ENCODE measurements at places on chromosomes 1 and 21.

DNA sequence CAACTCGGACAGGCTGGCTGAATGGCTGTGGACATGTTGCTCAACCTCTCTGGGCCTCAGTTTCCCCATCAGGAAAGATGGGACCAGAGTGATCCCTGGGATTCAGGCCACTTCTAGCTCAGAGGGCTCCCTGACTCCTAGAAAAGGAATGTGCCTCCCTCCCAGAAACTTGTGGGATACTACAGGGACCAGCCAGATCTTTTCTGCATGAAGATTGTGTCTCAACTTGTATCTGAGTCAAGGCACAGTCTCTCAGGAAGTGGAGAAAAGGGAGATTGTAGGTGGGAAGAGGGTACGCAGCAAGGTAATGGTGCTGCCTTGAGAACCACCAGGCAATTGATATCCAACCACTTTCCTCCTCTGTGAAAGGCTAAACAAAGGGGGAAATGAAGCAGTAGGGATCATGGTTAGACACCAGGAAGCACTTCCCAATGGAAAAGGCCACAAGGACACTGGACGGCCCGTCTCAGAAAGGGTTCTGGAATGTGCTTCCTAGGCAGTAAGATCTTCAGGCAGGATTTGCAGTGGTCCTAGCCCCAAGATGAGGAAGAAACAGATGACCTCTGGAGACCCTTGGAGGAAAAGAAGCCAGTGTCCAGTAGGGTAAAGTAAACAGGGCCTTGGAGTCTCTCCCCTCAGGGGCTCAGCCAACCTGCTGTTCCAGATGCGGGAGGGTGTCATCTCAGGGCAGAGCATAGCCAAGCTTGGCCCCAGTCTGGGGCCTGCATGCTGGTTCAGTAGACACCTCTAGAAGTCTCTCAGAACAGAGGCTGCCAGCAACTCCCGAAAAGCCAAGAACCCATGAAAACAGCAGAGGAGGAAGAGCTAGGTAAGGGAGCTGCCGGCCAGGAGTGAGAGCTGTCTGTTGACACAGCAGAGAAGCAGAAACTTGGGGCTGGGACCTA is 16.8 kb downstream of the IFFO2 start:
- DNase-seq = no peak

- no peak for DNase-seq
Observed at GRCh38 chr1:39808784-39809517, 20.3 kb upstream of the BMP8B start.

- no peak for DNase-seq
Observed at GRCh38 chr1:225514671-225515081, 86.8 kb upstream of the LBR start.

DNA sequence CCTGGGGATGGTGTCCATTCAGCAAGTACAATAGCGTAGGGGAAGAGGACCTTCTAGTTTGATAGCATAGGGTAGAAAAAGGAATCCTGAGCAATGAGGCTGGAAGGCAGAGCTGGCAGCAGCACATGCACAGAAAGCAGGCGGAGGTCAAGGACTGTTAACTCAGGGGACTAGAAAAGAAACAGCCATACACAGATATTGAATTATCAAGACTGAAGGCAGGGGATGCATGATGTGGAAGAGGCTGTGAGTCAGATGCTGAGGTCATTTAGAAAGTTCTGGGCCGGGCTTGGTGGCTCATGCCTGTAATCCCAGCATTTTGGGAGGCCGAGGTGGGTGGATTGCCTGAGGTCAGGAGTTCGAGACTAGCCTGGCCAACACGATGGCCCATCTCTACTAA is 65.6 kb downstream of the OPTC start:
- no peak for DNase-seq

DNA sequence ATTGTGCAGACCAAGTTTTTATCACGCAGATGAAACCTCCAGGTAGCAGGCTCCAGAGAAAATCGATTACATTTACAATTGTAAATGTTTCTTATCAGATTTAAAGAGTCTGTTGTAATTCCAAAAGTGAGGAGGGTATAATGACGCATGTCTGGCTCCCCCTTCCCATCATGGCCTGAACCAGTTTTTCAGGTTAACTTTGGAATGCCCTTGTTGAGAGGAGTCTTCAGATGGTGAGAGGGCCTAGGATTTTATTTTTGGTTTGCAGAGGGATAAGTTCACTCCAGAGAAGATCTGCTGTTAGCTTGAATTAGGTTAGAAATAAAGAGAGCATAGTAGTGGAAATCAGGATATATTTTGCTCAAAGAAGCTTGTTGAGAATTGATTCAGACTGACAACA is 1028.3 kb upstream of the B3GALT2 start:
- DNase-seq = no peak

- DNase-seq = no peak
Observed at GRCh38 chr1:206029484-206029883, 5.8 kb upstream of the CTSE start.

- peak; percentile 53 for DNase-seq
Observed at GRCh38 chr21:39660191-39660980, 47.6 kb downstream of the B3GALT5 start.

GRCh38 chr1:2224170-2224584 is 3.9 kb upstream of the SKI start:
- no peak for DNase-seq

DNA sequence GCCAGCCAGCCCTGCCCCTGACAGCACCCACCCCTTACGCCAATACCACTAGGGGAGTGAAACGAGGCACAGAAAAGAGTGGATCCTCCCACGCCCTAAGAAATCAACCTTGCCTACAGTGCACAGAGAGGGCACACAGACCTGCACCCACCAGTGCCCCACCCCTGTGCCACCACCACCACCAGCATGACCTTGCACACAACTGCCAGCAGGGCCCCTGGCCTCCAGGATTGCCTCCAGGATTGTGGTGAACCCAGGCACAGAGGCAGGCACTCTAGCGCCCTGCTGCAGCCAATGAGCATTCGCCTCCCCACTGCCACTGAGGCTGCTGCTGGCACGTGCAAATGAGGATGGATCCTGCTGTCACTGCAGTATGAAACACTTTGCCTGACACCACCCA is 23.5 kb upstream of the SGIP1 start:
- DNase-seq = no peak

GRCh38 chr1:182624577-182624976 is 20.4 kb upstream of the RGS16 start:
- no peak for DNase-seq

GRCh38 chr1:156095906-156096508 is 13.7 kb upstream of the MEX3A start:
- no peak for DNase-seq

DNA sequence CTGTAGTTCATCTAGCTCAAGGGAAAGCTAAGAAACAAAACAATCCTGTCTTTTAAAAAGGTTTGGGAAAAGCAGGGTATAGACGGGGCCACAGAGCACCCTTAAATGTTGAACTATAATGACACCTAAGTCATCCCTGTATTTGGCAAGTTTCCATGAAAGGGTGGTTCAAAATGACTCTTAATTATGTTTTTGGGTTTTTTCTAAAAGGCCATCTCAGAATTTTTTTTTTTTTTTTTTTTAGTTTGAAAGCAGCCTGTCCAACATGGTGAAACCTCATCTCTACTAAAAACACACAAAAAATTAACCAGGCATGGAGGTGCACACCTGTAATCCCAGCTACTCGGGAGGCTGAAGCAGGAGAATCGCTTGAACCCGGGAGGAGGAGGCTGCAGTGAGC is 22.2 kb downstream of the TOMM20 start:
- DNase-seq = no peak

DNA sequence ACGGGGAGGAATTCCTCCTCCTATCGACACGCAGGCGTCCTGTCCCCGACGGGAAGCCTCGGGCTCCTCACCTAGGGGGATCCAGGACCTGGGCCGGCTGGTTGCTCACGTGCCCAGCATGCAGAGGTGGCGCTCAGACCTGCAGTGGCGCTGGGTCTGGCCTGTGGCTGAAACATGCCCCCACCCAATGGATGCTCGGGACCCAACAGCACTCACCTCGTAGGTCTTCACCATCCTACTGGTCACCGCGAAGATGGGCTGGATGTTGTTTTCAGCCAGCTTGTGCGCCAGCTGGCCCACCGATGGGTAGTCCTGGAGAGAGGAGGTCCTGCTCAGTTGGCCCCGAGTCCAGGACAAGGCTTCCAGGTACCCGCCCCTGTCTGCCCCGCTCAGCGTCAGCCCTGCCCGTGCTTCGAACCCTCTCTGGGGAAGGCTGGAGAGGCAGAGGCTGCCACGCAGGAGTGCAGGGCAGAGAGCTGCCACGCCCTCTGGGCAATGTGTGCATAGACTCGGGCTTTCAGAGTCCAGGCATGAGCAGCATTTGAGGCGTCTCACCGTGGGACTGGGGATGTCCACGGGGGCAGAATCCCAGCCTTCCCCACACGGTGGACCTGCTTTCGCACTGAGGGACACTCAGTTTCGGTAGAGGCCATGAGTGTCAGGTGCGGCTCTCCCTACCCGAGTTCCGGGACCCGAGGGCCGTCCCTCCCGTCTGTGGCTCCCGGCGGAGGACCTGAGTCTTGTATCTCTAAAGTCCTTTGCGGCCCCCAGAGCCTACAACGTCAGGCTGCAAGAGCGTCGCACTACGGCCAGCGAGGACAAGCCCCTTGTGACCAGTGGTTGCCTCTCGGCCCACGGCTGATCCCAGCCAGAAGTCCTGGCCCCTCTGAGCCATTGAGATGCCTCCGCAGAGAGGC is 21.6 kb downstream of the ITGB2 start:
- DNase-seq = no peak

DNA sequence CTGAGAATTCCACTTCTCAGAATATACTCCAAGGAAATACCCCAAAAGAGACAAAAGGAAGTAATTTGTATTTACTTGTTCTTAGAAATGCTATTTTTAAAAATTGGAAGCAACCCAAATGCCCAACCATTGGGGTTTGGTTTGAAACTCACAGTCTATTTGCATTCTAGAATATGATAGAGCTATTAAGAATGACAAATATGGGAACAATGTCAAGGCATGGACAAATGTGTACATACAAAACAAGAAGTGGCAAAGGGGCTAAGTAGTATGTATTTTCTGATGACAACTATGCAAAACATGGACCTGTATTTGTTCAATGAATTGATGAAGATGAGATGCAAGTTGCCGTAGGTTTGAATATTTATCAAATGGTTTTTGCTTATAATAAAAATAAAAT is 32.8 kb downstream of the KCNA2 start:
- DNase-seq = no peak

DNA sequence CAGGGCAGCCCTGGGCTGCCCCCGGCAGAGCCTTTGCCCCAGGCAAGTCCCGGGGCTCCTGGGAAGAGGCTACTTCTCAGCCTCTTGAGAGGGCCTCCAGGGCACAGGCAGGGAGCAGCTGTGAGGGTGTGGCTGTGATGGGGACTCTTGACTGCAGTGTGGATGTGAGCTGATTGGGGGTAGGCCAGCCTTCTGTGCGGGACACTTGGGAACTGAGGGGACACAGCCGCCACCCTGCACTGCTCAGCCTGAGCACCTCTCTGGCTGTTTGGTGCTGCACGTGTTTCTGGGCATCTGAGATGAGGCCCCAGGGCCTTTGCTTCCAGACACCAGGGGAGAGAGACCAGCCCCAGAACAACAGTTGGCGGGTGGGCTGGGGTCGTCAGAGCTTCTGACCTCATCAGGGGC is 62.1 kb downstream of the SKI start:
- no peak for DNase-seq

GRCh38 chr21:26194326-26194725 is 23.8 kb upstream of the APP start:
- no peak for DNase-seq

GRCh38 chr1:232902774-232903350 is 47.5 kb upstream of the NTPCR start:
- no peak for DNase-seq

DNA sequence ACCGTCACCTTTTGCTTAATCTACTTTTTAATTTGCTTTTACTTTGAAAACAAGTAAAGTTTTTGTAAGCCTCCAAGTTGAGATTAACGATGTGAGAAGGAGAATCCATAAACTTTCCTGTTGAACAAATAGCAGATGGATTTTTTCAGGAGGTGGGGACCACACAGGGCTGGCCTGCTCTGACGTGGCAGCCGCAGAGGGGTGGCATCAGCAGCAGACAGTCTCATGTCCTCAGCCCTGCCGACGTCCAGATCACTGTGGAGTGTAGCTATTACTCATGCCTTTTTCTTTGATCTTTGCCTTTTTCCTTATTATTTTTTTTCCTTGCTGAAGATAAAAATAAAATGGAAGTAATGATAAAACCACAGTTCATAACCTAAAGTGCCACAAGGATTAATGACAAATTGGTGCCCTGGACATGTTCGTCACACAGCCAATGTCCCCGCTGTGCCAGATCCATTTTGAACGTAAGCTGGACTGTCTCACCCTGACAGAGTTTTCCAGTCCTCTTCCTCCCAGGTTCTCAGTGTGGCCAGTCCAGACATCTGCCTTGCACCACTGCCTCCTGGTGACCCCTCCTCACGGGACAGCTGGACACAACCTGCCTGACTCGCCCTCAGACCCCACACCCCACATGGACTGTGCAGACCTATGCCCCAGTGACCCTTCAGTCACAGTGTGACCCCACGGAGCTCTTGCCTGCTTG is 15.4 kb upstream of the ZBTB21 start:
- DNase-seq = no peak

DNA sequence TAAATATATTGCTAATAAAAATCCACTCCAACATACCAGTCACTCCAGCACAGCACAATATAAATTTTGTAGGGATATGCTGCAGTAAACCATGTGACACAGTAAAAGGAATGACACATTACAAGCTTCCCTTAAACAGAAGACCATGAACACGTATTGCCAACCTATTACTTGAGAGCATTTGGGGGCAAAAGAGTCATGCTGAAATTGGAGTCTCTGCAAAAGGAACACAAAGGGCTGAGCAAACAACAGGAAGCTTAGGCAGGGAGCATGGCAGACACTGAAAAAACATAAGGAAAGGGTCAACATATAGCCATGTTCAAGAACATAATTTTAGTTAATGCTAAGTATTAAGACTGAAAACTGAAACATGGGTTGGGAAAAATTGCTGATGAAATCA is 214.5 kb downstream of the SMYD3 start:
- no peak for DNase-seq

DNA sequence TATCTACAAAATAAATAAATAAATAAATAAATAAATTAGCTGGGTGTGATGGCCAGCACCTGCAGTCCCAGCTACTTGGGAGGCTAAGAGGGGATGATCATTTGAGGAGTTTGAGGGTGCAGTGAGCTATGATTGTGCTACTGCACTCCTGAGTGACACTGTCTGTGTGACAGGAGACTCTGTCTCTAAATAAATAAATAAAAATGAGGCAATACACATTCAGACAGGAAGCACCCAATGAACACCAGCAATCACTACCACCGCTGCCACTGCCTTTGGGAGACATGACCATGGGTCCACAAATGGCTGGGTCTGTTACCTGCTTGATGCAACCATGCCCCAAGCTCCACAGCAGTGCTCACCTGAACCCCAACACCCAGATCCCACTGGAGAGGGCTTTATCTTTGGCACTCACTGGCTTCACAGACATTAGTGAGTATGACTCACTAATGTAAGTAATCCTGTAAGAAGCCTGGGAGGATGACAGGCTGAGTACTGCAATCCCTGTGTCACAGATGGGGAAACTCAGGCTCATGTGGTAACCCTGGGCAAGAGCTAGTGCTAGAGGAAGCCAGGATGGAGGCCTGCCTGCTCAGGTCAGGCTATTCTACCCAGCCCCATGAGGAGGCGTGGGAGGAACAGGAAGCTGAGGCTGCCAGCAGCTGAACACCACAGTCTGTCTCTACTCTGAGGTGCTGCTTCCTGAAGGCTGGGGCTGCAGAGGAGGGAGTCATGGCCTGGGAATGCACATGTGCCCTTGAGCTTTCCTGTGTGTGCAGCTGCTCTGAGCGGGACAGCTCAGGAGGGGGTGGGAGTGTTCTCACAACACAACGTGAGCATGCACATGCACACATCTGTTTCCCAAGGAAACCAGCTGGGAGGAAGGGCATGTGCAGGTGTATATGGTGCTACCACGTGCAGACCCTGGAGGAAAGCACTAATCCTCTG is 43.0 kb downstream of the SLC9A1 start:
- DNase-seq = peak; percentile 95

- DNase-seq = no peak
Observed at GRCh38 chr1:70495370-70495769, 84.3 kb downstream of the CTH start.
